ENCODE measurements at places on chromosomes 13 and 19.
A peak's percentile ranks its signal among the peaks of the same experiment; 100 is the strongest.

- no peak for DNase-seq
These were observed 21.5 kb upstream of the SIN3B start for GRCh38 chr19:16807549-16808284.

DNA sequence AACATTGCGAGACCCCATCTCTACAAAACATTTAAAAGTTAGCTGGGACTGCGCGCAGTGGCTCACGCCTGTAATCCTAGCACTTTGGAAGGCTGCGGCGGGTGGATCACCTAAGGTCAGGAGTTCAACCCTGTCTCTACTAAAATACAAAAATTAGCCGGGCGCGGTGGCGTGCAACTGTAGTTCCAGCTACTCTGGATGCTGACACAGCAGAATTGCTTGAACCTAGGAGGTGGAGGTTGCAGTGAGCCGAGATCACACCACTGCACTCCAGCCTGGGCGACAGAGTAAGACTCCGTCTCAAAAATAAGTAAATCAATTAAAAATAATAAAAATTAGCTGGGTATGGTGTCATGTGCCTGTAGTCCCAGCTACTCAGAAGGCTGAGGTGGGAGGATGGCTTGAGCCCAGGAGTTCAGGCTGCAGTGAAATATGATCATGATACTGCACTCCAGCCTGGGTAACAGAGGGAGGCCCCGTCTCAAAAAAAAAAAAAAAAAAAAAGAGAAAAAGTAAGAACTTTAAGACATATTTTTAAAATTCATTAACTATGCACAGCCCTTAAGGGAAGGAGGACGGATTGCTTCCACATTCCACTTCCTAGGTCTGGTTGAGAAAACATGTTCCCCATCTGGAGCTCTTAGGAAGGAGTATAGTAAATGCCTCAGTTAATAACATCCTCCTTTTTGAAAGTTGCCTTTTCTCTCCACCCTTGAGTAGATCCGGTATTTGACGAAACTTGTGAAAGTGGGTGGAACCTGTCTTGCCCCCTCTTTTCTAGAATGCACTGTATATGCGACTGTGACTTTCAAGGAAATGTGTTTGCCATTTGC lies 26.1 kb downstream of the EXOC3L2 start:
- no peak for DNase-seq

- no peak for DNase-seq
These were observed 2.0 kb upstream of the VPS36 start for GRCh38 chr13:52452470-52452869.

DNA sequence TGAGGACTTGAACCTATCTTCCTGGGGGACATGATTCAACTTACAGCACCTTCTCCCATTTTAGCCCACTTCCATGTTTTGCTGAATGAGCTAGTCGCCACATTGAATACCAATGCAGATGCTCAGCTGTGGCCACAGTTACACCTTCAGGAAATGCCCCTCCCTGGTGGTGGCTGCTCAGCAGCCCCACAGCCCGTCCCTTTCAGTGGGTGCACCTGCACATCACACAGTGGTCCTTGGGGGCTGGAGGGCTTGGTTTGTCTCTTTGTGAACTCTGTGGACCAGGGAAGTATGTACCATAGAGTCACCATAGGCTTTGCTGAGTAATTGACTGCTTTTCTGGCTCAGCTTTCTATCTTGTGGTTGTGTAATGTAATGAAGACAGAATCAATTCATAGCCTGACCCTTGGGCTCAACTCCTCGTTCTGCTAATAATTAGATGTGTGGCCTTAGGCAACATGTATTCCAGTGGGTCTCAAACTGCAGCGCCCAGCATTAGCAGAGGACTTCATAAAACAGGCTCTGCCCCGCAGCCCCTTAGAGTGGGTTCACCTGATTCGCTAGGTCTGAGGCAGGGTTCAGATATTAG lies 48.1 kb upstream of the FARP1 start:
- DNase-seq, result no peak

DNA sequence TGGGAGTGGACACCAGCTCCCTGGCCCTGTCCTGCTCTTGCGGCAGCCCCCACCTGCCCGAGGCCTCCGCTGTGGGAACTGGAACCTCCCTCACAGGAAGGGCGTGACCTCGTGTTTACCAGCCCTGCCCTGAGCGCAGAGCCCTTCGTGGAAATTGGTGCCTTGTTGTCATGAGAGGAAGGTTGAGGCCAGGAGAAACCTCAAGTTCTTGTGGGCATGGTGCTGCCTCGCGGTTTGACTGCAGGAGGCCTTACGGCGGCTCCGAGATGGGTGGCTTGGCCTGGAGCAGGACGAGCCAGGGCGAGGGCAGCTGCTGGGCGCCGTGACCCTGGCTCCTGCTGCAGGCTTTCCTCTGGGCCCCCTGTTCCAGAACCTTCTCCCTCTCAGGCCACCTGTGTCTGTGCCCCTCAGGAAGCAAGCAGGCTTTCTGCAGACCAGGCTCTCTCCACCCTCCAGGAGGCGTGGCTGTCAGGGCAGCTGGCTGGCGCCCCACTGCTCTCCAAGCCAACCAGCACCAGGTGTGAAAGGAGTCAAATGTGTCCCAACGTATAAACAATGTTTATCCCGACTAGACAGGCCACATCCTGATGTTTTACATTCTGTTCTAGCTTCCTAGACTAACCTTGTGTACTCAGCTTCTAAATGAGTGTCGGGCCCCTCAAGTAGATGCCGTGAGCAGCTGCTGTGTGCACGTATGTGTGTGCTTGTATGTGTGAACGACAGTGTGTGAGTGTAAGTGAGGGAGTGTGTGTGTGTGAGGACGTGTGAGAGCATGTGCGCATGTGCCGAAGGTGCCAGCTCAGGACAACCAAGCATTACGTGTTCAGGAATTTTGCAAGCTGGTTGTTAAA lies 10.4 kb upstream of the RASA3 start:
- peak; percentile 33 for DNase-seq

GRCh38 chr19:38195237-38195636 lies 28.8 kb downstream of the DPF1 start:
- DNase-seq, result no peak

DNA sequence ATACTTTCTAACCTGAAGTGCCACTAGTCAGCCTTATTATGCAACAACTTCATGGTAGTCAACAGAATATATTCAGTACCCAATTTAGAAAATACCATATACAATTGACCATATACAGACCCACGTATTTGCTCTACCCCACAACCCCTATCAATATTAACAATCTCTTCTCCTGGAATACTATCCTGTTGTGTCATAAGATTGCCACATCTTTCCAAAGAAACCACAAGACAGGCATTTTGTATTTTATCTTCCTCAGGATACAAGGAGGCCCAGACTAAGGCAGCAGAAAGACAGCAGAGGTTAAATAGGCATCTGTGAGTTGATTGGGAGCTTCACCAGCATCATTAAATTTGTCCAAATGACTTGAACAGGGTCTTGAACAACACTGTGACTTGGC lies 4.5 kb downstream of the SPART start:
- no peak for DNase-seq

DNA sequence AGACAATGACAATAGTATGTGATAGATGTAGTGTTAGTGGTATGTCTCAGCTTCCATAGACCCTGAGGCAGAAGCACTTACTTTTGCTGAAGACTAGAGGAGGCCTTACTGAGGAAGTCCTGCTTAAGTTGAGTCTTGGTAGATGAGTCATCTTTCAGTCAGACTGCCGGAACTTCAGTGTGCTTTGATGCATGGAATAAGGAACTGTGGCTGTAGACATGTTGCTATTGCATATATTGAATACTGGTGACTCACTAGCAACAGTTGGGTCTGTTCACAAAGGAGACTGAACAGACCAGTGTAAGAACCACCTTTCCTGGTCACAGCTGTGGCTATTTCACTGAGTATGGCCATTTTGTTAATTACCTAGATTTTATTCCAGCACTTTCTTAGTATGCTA lies 1000.6 kb downstream of the OLFM4 start:
- no peak for DNase-seq

DNA sequence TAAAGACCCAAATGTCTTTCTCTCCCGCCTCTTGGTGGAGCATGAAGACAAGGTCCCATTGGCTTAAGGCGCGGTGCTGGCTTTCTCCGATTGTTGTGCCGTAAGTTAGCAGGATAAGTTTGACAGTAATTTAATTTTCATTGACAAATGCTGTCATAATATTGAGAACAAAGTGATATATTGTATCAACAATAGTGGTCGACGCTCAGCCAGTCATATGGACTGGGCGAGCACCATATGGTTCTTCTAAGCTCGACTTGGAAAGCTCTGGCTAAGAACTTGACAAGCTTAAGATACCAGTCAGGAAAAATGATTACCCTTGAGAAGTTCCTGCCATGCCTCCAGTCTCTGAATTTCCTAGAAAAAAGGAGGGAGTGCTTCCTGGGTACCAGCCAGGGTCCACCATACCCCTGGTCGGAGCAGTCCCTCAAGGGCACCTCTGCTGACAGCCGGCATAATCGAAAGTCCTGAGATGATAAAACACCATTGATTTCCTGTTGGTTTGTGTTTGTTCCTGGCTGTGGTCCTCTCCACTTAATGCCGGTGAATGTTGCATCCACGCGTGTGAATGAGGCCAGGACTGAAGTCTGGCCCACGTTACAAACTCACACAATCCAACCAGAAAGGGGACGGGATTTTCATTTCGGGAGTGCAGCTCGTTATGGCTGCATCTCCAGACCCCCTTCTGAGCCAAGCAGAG lies 262.1 kb downstream of the ZNF536 start:
- DNase-seq, result no peak

Data from RWPE2 (cell line).